ENCODE measurements at places on chromosomes 12 and 14. TPM values are rescaled to one million over a fixed set of nuclear protein-coding genes. Genes with fewer than 3 reads are reported as not detected.

RERG gene
- 32.8 TPM for polyA plus RNA-seq

HVCN1 gene
- 11.2 TPM for polyA plus RNA-seq

NFE2 gene
- polyA plus RNA-seq: 2.6 TPM

ATF1 gene
- polyA plus RNA-seq: 40.5 TPM

OAS1 gene
- polyA plus RNA-seq: 16.9 TPM

RPS6KL1 gene
- polyA plus RNA-seq: 1.2 TPM

ASIC1 gene
- 4.6 TPM for polyA plus RNA-seq

DTX1 gene
- 15.1 TPM for polyA plus RNA-seq

GNS gene
- 176 TPM for polyA plus RNA-seq

KERA gene
- polyA plus RNA-seq: not detected

HSPA2 gene
- 22.9 TPM for polyA plus RNA-seq

ENDOU gene
- 0.42 TPM for polyA plus RNA-seq

SLC4A8 gene
- polyA plus RNA-seq: 3.2 TPM

NELL2 gene
- polyA plus RNA-seq: 22.6 TPM

MED13L gene
- polyA plus RNA-seq: 86.3 TPM

PLEKHD1 gene
- 6.1 TPM for polyA plus RNA-seq

TEDC1 gene
- 7.4 TPM for polyA plus RNA-seq
